NCI-H1092 (cell line): ENCODE measurements at places on chromosomes 7 and 10.

DNA sequence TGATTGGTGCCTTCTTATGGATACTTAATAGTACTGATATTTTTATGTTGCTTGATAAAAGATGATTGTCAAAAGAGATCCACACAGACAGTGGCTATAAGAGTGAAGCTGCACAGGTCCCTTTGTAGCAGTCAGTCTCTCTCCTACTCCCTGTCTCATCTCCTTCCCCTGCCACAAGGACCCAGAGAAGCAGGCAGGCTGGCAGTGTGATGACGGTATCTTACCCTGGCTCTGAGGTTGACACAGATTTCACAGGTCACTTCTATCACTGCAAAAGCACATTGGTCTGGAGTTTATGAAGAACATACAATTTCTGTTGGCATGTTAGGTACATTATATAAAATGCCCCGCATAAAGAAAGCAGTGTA is 64.4 kb upstream of the AHR start:
- DNase-seq, result no peak

- DNase-seq, result no peak
Observed at GRCh38 chr10:62268027-62268398, 631 bp downstream of the RTKN2 start.

DNA sequence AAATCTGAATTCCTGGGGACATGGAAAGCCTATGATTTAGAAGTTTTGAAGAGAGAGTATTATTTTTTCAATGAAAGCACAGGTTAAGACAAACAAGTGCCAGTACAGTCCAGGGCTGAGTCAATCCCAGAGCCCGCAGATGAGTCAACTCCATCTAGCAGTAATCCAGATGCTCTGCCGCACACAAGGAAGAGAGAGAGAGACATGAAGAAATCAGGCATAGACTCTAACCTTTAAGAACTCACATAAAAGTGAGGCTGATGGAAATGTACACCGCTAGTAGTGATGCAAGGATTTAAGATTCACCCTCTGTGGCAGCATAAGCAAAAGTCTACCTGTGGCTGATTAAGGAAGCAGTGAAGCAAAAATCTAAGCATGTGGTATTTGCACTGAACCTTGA is 651.5 kb downstream of the TNS3 start:
- no peak for DNase-seq

- no peak for DNase-seq
Observed at GRCh38 chr10:48814933-48815332, 124.7 kb downstream of the LRRC18 start.

GRCh38 chr7:107353701-107354100 is 116.2 kb upstream of the GPR22 start:
- no peak for DNase-seq

GRCh38 chr7:191981-192649 is at the start of gene FAM20C:
FAM20C (plus strand) TSS chr7:192571; CDS start chr7:193200, 629 bp downstream.
- DNase-seq, result peak; percentile 36

GRCh38 chr10:74451127-74451829 is 300.3 kb downstream of the ADK start:
- DNase-seq, result no peak

- no peak for DNase-seq
Observed at GRCh38 chr7:7577888-7578287, 11.2 kb downstream of the MIOS start.

GRCh38 chr10:70266701-70267100 is 17.1 kb downstream of the NPFFR1 start:
- DNase-seq, result no peak

GRCh38 chr7:97798046-97799019 is 66.4 kb downstream of the TAC1 start:
- DNase-seq, result no peak

DNA sequence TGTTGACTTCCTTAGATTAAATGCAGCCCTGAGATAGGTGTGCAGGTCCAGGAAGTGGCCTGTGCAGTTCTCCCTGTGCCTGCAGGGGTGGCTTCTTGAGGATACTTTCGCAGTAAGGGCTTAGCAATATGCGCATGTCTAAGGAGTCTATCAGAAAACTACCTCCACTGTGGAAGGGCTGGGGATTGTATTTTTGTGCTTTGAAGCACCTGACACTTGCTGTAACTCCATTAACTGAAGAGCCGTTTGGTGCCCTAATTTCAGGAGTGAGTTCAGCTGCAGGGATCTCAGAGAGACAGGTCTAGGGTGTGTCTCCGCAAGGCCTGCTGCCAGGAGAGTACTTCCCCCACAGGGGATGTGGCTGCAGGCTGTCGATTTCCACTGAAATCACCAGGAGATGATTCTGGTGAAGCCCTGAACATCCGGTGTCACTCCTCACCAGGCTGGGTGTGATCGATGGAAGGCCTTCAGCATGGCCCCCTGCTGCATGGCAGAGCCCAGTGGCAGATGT is 35.5 kb downstream of the IKZF1 start:
- no peak for DNase-seq

DNA sequence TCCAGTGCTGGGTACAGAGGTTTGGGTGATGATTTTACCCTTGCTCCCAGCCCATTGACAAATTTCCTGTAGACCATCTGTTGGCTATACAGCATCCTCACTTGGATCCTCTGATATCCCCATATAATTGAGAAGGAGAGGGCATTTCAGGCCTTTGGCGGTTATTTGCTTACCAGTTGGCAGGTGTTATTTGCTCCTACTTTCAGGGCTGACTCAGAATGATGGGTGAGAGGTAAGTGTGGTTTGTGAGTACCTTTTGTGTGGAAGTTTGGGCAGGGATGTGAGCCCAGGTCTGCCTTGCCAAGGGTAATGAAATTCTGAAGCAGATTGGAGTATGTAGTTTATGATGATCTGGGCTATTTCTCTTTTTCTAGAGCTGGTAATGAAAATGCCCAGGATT is 93.6 kb downstream of the LRMDA start:
- DNase-seq, result no peak

- DNase-seq, result no peak
Observed at GRCh38 chr7:111743244-111743847, 181.1 kb upstream of the IMMP2L start.

DNA sequence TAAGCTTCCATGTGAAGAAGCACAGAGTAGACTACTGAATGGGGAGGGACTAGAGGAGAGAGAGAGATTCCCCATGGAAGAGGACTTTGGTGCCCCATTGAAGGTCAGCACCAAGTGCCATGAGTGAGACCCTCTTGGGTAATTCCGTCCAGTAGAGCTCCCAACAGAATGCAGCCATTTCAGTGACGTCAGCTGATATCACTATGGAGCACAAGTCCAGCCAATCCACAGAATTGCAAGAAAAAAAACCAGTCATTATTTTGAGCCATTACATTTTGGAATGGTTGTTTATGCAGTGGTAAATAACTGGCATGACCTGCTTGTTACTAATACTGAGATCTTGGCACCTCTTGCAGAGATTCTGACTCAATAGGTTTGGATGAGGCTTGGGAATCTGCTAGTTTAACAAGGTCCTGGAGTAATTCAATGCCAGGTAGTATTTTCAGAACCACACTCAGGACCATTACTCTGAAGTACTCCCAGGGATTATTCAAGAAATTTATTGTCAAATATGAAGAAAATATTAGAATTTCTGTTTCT is 52.6 kb upstream of the SP8 start:
- DNase-seq, result no peak

DNA sequence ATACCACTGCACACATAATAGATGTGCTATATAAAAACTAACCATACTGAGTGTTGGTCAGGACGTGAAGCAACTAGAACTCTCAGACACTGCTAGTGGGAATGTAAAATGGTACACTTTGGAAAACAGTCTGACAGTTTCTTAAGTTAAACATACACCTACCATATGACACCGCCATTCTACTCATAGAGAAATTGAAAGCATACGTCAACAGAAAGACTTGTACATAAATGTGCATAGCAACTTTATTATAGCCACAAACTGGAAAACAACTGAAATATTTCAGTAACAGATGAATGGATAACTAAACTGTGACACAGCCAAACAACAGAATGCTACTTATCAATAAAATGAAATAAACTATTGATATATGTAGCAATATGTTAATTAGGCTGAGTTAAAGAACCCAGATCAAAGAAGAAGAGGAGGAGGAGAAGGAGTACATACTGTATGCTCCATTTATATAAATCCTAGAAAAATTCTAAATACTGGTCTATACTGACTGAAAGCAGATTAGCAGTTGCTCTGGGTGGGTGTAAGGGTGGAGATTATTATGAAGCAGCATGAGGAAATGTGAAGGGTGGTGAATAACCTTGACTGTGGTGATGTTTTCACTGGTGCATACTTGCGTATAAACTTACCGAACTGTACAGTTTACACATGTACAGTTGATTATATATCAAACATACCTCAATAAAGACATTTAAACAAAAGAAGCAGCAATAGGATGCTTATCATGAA is 48.6 kb downstream of the ARHGAP21 start:
- DNase-seq, result no peak

DNA sequence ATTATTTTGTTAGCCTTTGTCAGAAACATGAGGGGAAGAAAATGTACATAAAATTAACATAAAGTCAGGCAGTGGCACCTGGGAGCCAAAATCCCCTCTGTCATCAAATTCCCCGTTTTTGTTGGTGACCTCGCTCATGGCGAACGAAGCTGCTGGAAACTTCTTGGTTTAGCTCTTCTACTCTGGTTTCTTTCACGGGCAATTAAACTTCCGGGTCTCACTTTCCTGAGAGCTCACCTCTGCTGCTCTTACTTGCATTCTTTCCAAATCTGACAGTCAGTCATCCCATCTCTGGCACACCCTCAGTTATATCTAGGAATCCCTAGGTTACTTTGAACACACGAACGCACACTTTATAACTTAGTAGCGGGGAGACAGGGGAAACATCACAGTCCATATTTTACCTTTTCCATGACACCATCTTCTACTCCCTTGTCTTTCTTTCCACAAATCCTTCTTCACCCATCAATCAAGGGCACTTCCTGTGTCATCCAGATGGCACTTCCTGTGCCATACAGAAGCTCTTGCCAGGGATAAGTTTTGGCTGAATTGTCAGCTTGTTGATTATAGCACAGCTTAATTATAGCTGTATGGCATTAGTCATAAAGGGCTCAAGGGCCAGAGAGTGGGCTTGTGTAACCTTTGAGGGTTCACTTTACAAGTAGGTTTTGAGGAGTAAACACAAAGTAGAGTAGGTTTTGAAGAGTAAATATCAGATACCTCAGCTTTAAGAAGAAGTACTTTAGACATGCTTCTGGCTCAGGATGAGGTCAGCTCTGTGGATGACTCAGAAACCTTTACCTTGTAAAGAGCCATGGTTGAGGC is 105.1 kb downstream of the GATA3 start:
- DNase-seq, result no peak

GRCh38 chr10:111338805-111339204 is 262.0 kb downstream of the ADRA2A start:
- no peak for DNase-seq

- DNase-seq, result no peak
Observed at GRCh38 chr7:124722292-124722691, 43.3 kb downstream of the GPR37 start.

DNA sequence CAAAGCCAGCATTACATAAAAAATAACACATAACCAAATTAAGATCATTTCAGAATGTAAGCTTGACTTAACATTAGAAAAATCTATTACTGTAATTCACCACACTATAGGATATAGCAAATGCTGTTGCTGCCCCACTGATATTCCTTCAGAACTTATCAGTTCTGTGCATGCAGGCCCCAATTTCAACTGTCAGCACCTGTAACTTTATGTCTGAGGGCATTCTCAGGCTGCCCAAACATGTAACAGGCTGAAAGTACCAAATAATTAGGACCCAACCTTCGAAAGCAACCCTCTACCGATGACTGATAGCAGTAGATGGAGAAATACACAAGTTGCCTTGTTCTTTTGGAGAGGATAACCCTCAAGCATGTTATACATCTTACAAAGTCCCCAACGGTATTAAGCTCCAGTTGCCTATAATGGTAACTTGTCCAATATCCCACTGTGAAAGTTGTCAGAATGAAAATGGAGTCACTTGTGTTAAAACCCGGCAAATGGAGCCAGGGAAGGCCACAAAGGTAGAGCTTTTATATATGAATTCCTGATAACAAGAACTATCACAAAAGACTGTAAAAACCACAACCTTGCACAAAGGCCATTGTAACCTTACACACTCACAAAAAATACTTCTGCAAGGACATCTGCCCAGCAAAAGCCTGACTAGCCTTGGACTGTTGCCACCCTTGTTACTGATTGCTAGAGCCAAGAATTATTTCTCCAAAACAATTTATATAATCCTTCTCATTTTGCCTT is 66.9 kb upstream of the ZNF746 start:
- no peak for DNase-seq

DNA sequence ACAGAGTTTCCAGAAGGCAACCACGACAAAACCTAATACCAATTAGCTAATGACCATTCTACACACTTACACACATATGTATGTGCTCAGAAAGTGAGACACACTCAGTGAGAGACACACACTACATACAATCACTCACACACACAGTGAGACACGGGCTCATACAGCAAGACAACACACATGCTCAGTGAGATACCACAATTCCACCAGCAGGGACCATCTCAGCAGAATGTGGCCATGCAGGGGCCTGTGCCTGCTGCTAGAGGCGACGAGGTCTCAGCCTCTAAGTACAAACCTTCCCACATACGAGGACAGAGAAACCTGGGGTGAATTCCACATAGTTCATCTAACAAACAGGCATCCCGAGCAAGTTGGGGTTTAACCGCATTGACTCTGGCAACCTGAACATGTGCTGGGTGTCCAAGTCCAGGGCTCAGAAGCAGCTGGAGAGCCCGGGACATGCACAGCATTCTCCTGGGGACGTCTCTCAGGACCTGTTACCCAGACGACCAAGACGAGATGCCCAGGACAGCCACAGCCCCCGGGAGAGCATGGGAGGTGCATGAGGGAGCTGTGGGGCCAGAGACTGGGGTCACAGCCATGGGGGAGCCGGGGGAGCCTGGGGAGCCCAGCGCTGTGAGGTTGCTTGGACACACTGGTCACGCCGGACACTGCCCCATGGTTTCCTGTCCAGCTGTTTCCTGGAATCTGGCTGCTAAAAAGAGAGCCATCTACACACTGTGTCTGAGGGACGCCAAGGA is 523.6 kb downstream of the PTPRN2 start:
- no peak for DNase-seq

- DNase-seq, result no peak
Observed at GRCh38 chr7:96648784-96649183, 60.9 kb downstream of the SEM1 start.

- no peak for DNase-seq
Observed at GRCh38 chr7:877312-878232, 1.2 kb downstream of the GET4 start.

- no peak for DNase-seq
Observed at GRCh38 chr10:20272608-20273007, 456.4 kb downstream of the PLXDC2 start.

GRCh38 chr7:6359021-6359420 is 86.6 kb upstream of the CYTH3 start:
- DNase-seq, result no peak

GRCh38 chr10:86266446-86267242 is 100.0 kb downstream of the GRID1 start:
- DNase-seq, result no peak

GRCh38 chr7:133601617-133602016 is 348.7 kb downstream of the EXOC4 start:
- DNase-seq, result no peak

- no peak for DNase-seq
Observed at GRCh38 chr7:150685219-150686029, at the start of gene GIMAP2. GIMAP2 (plus strand) TSS chr7:150685706; CDS start chr7:150687060, 1,354 bp downstream.
